ENCODE measurements at places on chromosomes 16 and 17.

- no peak for DNase-seq
Observed at GRCh38 chr17:45128331-45128730, 4.0 kb downstream of the PLCD3 start.

DNA sequence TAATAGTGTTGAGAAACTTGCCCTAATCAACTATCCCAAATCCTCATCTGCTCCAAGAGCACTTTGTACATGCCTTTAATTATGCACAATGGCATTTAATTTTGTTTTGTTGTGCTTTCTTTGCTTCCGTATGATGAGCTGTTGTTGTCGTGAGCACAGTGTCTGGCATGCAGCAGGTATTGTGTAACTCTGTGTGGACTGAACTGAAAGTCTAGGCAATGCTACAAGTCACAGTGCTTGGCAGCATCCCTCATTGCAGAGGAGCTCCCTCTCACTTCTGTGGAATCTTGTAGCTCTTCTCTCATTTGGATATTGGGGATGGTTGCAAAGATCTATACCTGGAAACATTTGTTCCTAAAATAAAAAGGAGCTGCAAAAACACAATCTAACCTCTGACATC is 502.2 kb upstream of the CA10 start:
- no peak for DNase-seq

DNA sequence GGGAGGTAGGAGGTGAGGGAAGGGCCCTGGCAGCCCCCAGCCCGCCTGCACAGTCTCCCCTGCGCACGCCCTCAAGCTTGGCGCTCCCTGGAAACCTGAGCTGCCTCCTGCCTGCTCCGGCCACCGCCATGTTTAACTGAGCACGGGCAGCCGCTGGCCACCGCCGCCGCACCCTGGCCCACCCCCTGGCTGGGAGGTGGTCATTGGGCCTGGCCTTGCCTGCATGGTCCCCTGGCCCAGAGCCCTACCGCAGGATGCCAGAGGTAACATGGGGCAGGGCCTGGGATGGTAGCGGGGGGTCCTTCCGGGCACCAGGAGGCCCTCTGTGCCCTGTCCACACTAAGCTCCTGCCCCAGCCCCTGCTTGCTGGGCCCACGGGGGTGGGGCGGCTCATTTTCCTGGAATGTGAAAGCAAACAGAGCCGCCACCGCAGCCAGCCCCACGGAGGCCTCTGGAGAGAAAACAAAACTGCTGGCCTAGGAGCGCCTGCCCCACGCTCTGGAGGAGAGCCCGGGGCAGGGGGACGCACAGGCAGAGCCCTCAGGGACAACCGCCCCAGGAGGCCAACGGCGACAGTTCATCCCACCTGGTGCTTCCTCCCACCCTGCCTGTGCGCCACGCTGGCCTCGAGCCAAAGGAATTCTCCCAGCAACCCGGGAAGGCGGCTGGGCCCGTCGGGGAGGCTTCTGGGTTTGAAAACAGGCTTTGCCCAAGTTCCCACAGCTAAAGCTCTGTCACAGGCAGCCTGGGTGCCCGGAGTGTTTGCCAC is 8.9 kb downstream of the NHERF2 start:
- DNase-seq, result no peak

DNA sequence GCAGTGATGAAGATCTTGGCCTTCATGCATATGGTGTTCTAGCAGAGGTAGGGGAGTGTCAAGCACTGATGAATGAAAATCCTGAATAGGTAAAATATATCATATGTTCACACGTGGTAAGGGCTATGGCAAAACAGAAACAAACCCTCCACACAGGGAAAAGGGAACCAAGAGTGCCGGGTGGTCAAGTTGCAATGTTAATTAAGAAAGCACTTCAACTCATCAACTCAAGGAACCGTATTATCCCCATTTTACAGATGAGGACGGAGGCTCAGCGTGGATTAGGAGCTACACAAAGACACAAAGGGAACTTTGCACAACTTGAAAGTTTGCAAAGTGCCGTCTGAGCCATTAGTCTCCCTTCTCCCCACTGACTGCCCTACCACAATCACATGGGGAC is 28.1 kb upstream of the MEOX1 start:
- DNase-seq, result no peak

- no peak for DNase-seq
Observed at GRCh38 chr16:89392881-89393737, 97.3 kb downstream of the ANKRD11 start.

DNA sequence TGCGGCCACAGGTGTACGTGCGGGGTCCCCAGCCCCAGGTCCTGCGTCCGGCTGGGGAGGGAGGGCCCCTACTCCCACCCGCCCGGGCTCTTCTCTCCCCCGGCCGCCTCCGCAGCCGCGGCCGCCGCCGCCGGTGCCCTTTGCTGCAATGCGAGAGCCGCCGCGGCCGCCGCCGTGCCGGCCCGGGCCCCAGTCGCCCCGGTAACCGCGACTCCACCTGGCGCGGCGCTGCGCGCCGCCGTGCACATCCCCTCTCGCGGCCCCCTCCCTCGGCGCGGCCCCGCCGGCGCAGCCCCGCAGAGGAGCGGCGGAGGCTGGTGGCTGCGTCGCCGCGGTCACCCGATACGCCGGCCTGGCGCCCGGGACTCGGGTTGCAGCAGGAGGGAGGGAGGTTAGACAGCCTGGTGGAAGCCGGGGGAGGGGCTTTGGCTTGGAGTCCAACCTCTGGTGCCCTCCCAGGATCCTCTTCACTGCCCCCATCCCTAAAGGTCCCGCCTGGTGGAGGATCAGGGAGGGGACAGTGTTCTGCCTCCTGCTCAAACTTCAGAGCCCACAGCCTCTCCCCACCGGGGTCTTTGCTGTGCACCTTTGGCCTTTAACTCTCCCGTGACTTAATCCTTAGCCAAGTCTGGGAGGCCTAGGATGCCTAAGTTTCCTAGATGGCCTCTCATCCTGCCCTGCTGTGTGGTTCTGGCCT is 32.9 kb downstream of the SRCIN1 start:
- DNase-seq, result peak; percentile 45

- DNase-seq, result no peak
Observed at GRCh38 chr16:25097276-25097975, 14.1 kb upstream of the LCMT1 start.

Measured in occipital lobe (tissue), 3 donors.